ENCODE measurements at places on chromosomes 5 and 9.

- DNase-seq: peak; percentile 9
These were observed 3.6 kb upstream of the CPLX2 start for GRCh38 chr5:175867587-175868347.

GRCh38 chr5:108461628-108462367 is 79.9 kb upstream of the FBXL17 start:
- DNase-seq: no peak

DNA sequence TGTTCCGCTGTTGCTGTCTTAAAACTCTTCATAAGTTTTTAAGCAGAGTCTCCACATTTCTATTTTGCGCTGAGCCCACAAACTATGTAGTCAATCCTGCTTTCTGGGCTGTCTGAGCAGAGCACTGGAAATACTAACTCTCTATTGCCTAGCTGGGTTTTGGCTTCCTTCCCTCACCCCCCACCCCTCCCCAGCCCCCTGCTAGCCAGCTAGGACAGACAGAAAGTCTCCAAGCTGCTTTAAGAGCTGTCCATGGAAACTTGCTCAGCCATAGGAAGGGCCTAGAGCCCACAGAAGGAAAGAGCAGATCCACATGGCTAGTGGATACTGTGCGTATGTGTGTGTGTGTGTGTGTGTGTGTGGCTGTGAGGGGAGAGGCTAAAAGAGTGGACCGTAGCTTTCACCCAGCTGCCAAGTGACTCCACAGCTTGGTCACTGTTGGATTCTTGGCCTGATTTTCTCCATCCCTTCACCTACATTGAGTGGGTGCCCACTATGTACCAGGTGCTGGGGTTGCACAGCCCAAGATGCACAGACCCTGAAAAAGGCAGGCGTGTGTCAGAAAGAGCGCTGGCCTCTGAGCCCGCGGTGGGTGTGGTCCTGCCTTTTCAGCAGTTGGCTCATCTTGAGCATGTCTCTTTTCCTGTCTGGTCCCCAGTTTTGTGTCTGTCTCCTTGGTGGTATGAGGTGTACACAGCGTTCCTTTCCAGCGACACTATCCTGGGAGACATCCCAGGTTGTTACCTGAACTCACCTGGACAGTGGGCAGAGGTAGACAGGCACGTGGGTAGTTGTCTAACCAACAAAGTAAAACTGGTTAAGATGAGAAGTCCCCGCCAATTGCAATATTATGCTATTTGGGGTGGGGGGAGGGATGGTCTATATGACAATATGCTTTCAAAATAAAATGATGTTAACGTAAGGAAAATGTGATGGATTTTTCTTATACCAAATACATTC is 5.4 kb upstream of the NKX2-5 start:
- DNase-seq: no peak

- no peak for DNase-seq
These were observed 533.8 kb upstream of the CYLC2 start for GRCh38 chr9:102461156-102461819.

GRCh38 chr5:135386886-135387628 is 12.0 kb downstream of the MACROH2A1 start:
- no peak for DNase-seq

- no peak for DNase-seq
These were observed 3.1 kb downstream of the PTGES2 start for GRCh38 chr9:128124451-128124850.
